ENCODE measurements at places on chromosomes 3 and 15.

DNA sequence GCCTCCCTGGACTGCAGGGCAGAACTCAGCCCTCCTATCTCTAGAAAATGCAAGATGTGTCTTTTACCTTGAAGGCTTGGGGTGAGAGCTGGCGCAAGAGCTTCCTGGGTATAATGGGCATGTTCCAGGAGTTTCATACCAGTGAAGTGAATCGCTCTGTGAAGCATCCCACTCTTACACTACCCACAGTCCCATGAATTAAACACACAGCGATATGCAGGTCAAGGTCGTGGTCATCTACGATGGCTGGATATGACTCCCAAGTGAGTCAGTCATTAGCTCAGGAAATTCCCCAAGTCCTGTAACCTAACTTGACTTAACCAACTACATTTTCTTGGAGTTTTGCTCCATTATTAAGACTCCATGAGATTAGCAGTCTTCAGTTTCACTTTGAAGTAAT lies 439.7 kb downstream of the NTRK3 start:
- DNase-seq, result no peak

GRCh38 chr3:3180456-3180855 lies 965 bp upstream of the CRBN start:
- DNase-seq, result no peak

DNA sequence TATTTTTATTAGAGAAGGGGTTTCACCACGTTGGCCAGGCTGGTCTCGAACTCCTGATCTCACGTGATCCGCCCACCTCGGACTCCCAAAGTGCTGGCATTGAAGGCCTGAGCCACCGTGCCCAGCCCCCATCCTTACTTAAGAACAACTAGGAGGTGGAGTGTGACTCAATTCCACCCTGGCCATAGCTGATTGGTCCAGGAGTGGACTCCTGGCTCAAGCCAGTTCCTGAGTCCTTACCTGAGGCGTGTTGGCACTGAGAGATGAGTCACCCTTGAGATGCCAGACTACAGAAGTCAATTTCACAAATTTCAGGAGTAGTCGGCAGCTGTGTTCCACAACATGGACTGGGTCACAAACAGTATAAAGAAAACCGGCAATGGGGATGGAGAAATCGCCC lies 124.2 kb downstream of the SHQ1 start:
- DNase-seq, result no peak

GRCh38 chr15:90101130-90101968 lies 919 bp downstream of the IDH2 start:
- DNase-seq, result no peak

DNA sequence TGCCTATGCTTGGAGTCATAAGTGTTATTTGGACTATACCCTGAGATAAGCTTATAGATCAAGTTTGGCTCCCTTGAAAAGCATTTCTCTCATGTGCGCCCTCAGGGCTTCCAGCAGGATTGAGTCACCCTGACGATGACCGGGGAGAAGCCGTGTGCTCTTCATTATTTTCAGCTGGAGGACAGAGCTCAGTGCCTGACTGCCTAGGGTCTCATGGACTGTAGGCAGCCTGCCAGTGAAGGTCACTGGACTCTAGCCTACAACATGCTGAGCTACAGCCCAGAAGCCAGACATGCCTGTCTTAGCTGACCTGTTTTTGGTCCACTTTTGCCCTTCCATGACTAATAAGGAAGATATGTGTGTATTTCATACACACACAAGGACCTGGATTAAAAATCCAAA lies 31.6 kb upstream of the NUDT16 start:
- DNase-seq, result no peak

GRCh38 chr3:20194793-20195460 lies 8.9 kb upstream of the SGO1 start:
- no peak for DNase-seq

DNA sequence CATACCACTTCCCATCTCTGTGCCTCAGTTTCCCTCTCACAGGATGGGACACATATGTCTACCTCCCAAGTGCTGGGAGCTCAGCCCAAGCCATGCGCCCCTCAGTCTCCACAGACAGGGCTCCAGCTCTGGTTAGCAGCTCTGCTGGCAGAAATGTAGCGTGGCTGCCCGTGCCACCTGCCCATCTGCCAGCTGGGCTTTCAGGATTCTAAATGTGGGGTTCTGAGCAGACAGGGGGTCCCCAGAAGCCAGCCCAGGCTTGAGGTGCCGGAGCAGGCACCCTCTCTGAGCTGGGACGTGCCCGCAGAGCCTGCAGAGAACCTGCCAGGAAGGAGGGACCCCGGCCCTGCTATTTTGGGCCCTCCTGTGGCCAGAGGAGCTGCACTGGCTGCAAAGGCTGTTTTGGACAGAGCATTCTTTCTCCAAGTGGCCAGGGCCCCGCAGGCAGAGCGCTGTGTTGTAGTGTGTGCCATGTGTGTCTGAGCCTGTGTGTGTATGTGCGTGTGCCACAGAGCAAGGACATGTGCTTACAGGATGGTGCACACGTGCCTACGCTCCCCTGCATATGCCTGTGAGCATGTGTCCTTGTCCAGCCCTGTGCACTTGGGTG lies 31.7 kb downstream of the PSTPIP1 start:
- DNase-seq, result no peak

- no peak for DNase-seq
Measured at GRCh38 chr3:186990878-186991308, 60.6 kb downstream of the ST6GAL1 start.

GRCh38 chr3:85068911-85069310 lies 110.1 kb downstream of the CADM2 start:
- no peak for DNase-seq

DNA sequence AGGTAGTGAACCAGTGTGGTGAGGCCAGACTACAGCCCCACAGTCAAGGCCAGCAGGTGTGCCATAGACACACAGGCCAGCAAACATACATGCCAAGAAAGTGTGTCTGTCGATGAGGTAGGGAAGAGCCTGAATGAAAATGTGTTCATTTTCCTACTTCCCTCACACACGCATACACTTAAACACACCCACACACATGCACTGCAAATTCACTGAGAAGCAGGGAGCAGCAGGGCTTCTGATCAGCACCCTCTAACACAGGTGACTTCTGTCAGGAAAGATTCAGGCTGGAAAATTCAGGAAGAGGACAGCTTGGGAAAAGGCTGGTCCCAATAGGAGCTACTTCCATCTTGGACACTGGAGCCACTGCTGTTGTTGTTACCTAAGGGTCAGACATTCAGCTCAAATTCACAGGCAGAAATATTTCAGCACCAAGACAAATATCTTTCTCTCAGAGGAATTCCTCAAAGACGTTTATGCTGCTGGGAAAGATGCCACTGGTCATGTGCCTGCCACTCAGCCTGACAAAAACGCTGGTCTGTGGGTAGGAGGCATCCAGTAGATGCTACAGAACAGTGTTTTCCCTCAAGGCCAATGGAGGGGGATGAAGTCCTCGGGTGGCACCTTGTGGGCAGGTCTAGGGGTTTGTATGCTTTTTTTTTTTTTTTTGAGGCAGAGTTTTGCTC lies 40.9 kb upstream of the LARS2 start:
- DNase-seq, result no peak

GRCh38 chr3:107962946-107963345 lies 127.9 kb downstream of the CD47 start:
- no peak for DNase-seq

DNA sequence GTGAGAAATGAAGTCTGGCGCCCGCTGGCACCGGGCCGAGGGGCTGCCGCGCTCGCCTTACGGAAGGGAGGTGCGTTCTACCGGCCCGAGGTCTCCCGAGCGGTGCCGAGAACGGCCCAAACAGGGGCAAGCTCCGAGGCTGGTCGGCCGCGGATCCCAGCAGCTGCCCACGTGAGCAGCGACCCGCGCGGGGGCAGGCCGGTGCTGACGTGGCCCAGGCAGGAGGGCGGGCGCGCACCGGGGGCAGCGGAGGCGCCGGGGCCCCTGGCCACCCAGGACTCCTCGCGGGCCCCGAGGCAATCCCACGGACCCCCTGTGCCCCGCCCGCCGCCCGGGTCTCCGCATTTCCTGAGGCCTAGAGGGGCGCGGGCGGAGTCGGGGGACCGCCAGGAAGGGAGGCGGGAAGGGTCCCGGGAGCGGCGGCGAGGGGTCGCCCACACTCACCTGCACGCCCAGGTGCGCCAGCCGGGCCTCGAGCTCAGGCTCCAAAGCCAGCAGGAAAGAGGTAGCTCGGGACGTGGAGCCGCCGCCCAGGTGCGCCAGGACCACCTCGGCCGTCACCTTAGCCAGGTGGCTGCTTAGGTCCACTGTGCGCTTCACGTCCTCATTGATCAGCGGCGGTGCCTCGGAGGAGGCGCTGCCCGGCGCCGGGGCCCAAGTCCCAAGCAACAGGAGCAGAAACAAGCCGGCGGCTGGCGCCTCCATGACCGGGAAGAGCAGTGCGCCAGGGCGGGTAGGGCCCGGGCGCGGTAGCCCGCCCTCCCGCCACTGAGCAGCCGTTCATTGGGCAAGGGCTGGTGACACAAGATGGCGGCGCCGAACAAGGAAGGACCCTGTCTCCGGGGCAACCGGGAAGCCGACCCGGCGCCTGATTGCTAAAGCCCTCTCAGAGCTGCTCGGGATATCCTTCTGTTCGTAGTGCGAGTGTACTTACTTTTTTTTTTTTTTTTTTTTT lies at the start of gene RPN1:
RPN1 (minus strand) TSS at position 723 of the 955 bp plus-strand sequence; CDS start at position 705, 18 bp downstream.
- peak; percentile 91 for DNase-seq

DNA sequence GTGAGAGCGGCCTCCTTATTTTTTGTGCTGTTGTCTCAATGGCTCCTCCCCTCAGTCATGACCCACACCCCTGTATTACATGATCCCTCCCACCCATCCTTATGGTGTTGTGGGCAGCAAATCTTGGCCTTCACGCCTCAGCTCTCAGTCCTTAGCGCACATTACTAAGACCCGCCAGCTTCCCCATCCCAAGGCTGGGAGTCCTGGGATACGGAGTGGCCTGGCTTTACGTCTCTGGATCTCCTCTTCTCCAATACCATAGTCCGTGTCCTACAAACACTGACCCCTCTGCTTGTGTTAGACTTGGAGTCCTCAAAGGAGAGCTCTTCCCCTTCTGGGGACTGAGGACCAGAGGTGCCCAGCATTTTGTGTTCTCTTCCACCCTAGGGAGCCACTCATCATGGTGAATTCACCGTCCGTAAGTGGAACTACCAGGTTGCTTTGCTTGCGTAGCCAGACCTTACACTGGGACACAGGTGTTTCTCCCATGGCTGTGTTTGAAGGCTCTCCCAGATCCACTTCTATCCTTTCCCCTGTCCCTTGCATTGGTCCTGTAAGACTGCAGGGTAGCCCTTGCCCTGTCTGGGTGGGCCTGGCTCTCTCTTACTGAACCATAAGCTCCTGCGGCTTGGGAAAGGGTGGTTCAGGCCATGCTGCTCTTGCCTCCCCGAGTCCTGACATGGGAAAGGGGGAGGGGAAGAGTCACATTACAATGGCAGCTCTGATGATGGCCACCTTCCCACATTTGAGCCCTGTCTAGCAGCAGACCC lies 13.6 kb downstream of the GRM2 start:
- DNase-seq, result no peak

DNA sequence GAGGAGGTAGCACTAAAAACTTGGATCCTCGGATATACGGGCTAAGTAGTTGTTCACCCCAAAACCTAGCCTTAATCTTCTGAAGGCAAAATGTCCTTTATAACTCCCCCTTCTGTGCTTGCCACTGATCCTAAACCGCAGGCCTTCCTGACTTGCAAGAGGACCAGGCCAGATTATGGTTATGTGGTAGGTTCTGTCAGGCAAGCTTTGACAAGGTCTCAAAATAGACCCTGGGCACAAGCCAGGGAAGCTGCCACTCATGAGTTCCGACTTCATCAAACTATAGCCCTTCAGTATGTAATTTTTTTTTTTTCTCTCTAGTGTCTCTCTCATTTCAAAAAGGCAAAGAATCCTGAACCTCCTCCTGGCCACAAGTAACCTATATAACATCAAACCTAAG lies 3.2 kb downstream of the LRRFIP2 start:
- no peak for DNase-seq

DNA sequence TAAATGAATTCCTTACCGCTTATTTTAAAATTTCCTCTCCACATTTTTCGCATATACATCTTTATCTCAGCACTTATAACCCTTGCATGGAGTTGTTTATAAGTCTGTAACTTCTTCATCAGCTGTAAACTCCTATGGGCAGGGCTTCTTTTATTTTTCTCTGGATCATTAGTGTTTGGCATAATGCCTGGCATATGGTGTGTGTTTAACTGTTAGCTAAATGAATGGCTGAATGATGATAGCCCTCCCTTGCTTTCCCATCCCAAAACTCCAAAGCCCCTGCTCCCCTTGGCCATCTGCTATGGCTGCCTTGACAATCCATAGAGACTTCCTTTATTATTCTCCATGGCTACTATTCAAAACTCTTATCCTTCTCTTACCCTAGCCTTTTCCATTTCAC lies 48.1 kb upstream of the SEMA6D start:
- DNase-seq, result no peak

- no peak for DNase-seq
Measured at GRCh38 chr3:153111016-153111415, 51.0 kb upstream of the RAP2B start.

- DNase-seq, result no peak
Measured at GRCh38 chr3:117637666-117638065, 928.1 kb downstream of the TUSC7 start.

DNA sequence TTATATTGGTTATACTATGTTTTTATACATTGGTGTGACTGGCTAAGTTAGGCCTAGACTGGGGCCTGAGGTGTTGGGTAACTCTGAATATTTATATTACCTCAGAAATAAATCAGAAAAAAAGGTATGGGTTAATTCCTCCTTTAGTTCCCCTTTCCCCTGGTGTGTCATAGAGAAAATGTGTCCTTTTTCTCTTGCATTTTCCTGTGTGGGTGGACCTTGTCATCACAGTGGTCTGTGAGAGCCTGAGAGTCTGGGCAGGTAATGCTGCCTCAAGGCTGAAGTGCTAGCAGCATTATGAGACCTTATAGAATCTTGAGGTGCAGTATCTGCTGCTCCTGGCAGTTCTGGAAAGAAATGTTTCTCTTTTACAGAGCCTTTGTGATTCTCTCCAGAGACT lies 69.7 kb downstream of the PCOLCE2 start:
- no peak for DNase-seq

- DNase-seq, result no peak
Measured at GRCh38 chr15:70632491-70633102, 130.8 kb downstream of the UACA start.

DNA sequence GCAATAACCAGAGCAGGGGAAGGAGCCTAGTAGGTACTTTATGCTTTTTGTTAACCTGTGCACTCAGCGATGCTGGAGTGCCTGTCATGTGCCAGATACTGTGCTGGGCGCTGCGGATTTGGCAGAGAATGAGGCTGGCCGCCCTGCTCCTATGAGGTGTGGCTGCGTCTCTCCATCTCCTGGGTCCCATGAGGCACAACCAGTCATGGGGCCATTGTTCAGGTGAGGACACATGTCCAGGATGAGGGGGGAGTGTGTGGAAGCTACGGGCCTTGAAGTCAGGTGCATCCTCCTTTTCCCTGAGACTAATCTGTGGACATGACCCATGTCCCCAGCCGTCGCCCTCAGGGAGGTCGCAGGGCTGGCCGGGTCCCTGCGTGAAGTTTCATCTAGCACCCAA lies 963 bp upstream of the TXNRD3 start:
- no peak for DNase-seq

GRCh38 chr15:74383286-74383685 lies 15.8 kb upstream of the CYP11A1 start:
- DNase-seq, result no peak

GRCh38 chr3:185126201-185126600 lies 26.7 kb downstream of the C3orf70 start:
- DNase-seq, result no peak
